ENCODE measurements at places on chromosomes 4 and X.

DNA sequence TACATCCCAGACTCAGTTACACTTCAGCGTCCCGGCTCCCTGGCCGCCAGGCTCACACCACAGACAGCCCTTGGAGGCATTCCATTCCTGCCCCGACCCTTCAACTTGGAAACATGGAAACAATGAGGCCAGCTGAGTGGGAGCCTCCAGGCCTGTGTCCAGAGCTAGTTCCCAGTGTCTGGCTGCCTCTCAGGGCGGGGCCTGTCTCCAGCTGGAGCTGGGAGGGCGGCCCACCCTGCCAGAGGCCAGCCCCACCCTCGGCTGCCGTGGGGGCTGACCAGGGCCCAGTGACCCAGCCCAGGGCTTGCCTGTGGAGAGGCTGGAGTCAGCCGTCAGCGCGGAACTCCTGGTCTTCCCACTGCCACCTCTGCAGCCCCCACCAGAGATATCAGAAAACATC lies 37.4 kb upstream of the SPON2 start:
- DNase-seq = no peak

DNA sequence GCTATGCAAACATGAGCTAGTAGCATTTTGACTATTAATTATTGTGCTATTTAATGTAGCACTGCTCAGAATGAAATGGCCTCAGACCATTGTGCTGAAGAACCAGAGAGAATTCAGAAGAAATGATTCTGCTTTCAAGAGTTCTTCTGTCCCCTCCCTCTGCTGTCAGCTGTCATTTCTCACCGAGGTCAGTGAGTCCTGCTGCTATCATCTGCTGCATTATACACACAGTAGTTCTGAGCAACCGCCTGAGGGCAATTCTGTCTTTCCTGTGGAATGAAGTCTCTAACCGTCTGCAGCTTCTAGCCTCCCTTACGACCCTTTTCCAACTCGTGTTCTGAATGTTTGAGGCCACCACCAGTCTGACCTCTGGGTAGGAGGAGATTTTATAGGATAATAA lies 249.4 kb downstream of the HNRNPD start:
- DNase-seq = no peak

DNA sequence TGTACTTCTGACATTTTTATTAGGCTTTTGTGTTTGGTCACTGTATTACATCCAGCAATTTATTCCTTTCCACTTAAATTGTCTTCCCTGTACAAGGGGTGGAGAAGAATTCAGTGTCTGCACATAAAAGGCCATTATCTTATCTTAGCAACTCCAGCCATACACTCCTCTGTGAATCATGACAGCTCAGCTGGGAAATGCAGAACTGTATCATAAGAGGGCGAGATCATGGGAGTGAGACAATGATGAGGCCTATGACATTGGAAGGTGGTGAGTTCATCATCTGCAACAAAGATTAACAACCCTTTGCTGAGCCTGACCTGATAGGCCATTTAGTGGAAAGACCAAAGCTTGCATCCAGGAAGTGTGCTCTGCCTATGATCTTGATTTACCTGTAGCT lies 33.3 kb downstream of the SLIT2 start:
- no peak for DNase-seq

DNA sequence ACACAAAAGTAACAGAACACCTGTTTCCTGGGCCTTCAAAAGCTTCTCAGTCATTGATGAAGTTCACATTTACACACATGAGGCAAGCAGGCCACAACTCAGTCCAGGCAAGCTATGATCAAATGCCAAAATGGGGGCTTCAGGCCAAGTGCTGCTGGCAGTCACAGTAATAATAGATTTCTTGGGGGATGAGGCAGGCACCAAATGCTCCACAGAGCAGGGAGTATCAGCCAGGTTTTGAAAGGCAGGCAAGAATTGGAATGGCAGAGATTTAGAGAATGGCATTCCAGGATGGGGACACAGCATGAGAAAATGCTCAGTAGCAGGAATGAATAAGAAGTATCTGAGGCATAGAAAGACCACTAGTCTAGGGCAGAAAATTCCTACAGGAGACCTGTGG lies 52.8 kb downstream of the GRIA3 start:
- no peak for DNase-seq

DNA sequence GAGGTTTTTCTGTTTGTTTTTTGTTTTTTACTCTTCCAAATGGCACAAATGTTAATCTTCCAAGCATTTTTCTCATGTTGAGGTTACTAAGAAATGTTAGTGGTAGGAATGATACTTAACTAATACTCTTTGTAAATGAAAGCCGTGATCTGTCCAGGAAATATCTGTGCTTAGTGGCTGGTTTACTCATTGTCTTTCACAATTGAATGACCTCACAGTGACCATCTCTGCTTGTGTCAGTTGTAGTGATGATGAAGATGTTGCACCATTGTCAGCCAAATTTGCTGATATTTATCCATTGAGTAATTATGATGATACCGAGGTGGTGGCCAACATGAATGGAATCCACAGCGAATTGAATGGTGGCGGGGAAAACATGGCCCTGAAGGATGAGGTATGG lies 93.5 kb downstream of the TNIP2 start:
- DNase-seq = no peak

DNA sequence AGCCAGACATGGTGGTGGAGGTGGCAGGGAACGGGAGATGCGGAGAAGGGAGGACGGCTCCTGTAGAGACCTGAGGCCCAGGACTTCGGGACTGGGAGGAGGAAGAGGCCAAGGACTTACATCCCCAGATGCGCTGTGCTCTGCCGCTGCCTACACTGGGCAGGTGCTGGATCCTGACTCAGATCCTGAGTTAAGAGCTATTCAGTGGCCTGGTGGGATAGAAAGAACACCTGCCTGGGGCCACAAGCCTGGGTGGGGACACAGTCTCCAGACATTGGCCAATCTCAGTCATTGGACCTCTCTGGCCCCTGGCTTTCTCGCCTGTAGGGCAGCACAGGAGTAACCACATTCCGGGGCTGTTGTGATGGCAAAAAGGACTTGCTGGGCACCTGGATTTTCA lies 10.9 kb upstream of the MSX1 start:
- DNase-seq = no peak

DNA sequence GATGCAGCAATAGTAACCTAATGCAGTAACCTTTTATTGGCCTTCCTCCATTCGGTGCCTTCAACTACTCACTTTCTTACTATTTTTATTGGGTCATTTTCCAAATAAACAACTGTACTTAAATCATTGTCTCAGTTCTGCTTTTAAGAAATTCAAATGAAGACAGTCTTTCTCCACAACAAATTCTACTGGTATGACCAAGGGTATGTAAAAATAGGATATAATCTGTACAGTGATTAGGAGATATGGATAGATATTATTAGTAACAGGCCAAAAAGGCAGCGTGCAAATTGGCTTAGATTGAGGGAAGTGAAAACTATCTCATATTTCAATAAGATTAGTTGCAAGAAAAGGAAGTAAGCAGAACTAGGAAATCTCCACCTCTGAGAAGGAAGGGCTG lies 177.4 kb upstream of the PPP1R2C start:
- DNase-seq = no peak

DNA sequence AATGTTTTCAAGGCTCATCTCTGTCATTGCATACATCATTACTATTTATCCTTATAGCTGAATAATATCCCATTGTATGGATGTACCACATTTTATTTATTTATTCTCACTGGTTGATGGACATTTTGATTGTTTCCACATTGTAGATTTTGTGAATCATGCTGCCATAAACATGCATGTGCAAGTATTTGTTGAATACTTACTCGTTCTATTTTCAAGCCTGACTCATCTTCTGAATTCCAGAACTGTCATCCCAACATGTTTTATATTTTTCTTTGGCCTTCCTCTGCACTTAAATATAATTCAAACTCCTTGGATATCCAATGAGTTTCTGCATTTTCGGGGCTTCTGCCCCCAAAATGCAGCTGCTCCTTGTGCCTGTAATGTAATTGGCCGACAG lies 77.6 kb downstream of the MXRA5 start:
- DNase-seq = no peak

GRCh38 chr4:6252051-6252450 lies 17.6 kb upstream of the WFS1 start:
- no peak for DNase-seq

DNA sequence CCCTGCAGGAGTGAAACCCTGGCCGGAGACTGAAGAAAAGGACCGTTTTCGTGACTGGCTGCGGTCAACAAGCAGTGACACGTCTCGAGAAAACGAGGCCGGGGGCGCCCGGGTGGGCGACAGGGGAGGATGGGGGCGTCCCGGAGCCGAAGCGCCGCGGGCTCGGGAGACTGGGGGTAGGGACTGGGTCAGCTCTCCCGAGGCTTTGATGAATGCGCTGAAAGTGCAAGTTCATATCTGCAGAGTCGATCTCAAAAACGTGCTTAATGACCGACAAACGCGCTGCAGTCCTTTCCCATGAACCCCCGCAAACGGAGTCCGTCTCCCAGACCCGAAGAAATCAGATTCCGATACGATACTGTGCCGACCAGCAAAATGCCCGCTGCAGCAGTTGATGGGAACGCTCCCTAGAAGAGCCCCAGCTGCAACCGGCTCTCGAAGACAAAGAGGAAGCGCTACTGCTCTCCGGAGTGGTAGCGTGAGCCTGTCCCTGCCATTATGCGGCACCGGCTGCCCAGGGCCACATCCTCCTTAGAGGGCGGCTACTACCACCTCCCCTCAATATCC lies 806 bp upstream of the CD99L2 start:
- peak; percentile 17 for DNase-seq

- DNase-seq = no peak
Observed at GRCh38 chr4:94534401-94535312, 82.9 kb downstream of the PDLIM5 start.

DNA sequence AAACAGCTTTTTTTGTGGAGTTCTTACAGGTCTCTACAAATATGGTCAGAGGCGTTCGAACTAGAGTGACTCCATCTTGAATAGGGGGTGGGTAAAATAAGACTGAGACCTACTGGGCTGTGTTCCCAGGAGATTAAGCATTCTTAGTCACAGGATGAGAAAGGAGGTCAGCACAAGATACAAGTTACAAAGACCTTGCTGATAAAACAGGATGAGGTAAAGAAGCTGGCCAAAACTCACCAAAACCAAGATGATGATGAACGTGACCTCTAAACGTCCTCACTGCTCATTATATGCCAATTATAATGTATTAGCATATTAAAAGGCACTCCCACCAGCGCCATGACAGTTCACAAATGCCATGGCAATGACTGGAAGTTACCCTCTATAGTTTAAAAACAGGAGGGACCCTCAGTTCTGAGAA lies 42.8 kb upstream of the SPP1 start:
- DNase-seq = no peak

GRCh38 chrX:17496407-17496806 lies 121.4 kb downstream of the NHS start:
- DNase-seq = no peak

GRCh38 chr4:76563454-76564122 lies 128.6 kb downstream of the SHROOM3 start:
- no peak for DNase-seq

GRCh38 chr4:40582413-40582812 lies 47.3 kb downstream of the RBM47 start:
- DNase-seq = no peak

- DNase-seq = no peak
Observed at GRCh38 chr4:3784454-3785291, 18.5 kb downstream of the ADRA2C start.
